ENCODE measurements at places on chromosomes 6 and 20.

- DNase-seq = no peak
These were observed 163.0 kb downstream of the TBX18 start for GRCh38 chr6:84601366-84601765.

GRCh38 chr6:131782764-131783163 lies 25.1 kb upstream of the ENPP1 start:
- DNase-seq = peak; percentile 7

DNA sequence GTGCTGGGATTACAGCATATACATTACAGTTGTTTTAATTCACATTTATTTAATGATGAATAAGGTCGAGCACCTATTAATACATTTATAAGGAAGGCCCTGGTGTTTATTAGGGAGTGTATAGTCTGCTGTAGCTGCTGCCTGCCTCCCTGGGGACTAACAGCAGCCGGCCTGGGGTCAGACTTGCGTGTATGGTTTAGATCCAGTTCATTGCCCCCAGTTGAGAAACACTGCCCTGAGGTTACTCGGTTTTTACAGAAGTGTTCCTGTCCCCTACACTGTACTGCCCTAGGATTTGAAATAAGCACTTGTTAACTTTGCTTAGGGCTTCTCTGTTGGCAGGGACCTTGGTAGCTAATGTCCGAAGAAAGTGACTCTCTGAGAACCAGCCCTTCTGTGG lies 4.0 kb downstream of the TTPAL start:
- no peak for DNase-seq

DNA sequence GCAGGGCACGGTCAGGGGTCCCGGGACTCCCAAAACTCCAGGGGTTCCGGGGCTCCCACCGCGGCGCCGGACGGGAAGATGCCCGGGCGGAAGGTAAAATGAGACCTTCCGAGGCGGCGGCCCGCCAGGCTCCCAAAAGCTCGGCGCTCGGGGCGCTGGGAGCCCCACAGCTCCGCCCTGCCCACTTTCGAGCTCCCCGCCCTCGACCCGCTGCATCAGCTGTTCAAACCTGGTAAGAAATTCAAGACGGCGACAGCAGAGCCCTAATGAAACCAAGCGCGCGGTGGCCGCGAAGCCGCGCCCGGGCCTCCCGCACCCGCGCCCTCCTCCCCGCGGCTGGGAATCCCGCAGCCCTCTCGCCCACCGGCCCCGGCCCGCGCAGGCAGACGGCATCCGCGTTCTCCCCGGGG lies 369 bp downstream of the SLC4A11 start:
- DNase-seq = peak; percentile 59

- DNase-seq = peak; percentile 70
These were observed 78.5 kb upstream of the SIRPA start for GRCh38 chr20:1816384-1817381.

DNA sequence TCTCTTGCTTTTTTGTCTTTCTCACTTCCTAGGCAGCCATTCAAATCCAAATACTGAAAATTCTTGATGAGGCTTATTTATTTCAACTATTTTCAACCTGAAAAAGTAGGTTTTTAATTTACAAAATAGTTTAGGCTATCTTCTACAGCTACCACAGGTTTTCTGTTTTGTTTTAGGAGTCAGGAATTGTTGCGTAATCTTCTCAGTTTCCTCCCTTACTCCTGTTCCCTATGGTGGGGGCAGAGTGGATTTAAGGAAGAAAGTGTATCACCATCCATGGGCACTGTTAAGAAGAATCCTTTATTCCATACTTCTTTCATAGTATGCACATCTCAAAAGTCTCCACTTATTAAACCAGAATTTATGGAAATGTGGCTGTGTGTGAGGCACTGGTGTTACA lies 182.4 kb downstream of the KHDC1L start:
- DNase-seq = no peak

- DNase-seq = no peak
These were observed 101.1 kb downstream of the ZFAND3 start for GRCh38 chr6:37920667-37921066.
